ENCODE measurements at places on chromosomes 7 and 10.

GRCh38 chr7:44378744-44379143 is 53.4 kb upstream of the CAMK2B start:
- DNase-seq = no peak

DNA sequence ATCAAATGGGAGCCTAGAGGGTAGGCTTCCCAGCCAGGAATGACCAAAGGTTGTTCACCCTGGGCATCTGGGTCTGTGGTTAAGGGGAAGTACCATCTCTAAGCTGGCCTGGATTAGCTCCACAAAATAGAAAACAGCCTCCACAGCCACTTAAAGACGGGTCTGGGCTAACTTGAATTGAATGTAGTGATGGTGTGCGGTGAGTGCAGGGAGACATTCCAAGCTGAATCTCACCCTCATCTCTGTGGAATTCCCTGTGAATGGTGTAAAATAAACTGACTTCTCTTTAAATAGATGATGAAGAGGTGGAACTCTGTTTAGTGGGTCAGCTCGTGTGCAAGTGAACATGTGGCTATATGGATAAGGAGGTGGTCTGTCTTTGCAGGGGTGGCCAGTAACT is 251.0 kb downstream of the DYNC1I1 start:
- no peak for DNase-seq

GRCh38 chr7:106110238-106110560 is 1.9 kb downstream of the SYPL1 start:
- no peak for DNase-seq

- DNase-seq = no peak
Observed at GRCh38 chr7:41630741-41631140, 72.1 kb downstream of the INHBA start.

DNA sequence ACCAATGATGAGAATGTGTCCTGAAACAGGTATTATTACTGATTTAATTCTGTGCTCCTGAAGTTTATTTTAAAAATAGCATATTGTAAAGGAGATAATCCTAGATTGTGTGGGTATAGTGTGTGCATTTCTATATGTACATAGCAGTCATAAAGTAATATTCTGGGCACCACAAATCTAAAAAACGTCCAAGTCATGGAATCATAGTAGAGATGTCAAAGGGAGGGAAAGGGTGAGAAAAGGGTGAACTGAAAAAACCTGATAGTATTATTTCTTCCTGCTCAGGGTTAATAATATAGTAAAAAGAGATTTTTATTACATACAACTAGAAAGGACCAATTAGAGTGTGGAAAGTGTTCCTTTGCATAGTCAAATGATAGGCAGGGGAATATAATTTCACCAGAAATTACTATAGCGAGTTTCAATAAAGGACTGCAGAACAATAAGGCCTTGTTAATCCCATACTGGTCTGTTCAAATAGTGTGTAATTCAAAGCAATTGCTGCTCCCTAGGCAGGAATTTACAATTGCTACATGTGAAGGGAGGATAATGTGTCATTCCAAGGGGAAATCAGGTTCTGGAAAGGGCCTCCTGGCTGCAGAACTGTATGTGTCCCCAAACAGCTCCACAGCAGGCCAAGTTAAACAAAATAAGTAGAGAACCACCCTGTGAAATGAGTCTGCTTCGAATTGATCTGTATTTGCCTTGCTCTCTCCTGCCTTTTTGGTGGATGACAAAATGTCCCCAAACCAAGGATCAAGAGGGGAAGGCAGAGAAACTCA is 42.5 kb upstream of the KMT2E start:
- no peak for DNase-seq

- no peak for DNase-seq
Observed at GRCh38 chr7:1586827-1587705, 17.2 kb upstream of the PSMG3 start.

DNA sequence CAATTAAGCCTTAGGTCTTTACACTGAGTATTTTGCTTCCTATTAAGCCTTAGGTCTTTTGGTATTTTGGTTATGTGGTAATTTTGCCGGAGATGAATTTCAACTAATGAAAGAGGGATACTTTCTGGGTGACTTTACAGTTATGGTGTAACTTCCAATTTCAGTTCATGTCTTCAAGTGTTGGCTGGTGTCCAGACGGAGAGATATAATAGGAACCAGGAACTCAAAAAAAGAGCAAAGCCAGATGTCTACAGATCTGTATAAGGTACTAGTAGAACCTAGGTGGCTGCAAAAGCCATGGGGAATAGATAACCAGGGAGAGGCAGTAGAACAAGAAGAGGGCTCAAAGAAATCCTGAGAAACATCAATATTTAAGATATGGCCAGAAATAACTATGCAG is 12.3 kb downstream of the ERCC6 start:
- no peak for DNase-seq

DNA sequence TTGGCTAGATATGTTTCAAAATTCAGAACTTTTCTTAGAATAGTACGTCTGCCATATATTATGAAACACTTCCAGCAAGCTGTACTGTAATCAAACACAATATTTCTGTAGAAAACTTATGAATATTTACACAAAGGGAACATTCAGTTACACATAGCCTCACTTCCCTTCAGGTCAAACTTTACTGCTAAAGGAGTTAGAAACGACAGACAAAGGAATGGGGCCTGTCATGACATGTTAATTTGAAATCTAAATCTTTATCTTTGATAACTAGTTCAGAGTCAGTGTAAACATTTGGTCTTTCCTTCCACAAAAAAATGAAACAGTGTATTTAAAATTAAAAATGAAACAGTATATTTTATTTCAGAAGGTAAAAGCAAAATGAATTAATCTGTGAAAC is 1.0 kb upstream of the CROT start:
- no peak for DNase-seq

- no peak for DNase-seq
Observed at GRCh38 chr10:50556237-50557120, 67.3 kb downstream of the SGMS1 start.

DNA sequence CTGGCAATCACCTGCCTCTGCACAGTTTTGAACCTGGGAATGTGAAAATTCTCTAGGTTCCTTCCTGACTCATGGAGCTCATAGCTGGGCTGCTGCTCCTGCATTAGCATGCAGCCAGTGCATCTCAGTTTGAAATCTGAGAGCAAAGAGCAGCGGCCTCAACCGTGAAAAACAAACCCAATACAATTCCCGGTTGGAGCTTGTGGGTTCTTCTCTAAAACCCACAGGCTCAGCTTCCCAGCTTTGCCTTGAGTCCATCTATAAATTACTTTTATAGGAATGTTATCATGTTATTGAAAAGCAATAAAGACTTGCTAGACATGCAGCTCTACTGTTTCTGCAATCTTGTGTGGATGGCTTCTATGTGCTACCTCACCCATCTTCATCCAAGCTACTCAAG is 191.7 kb downstream of the CXCL12 start:
- DNase-seq = no peak

DNA sequence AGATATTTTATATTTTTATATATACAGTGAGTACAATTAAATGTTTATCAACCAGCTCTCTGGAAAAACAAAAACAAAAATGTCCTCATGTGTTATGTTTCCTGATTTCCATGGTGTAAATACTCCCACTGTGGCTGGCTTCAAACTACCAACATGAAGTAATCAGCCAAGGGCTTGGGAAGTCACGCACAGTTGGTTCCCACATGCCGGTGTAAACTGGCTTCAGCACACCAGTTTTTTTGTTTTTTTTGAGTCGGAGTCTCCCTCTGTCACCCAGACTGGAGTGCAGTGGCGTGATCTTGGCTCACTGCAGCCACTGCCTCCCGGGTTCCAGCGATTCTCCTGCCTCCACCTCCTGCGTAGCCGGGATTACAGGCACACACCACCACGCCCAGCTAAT is 11.8 kb downstream of the OSBPL3 start:
- no peak for DNase-seq

GRCh38 chr7:142583446-142583845 is 165.8 kb upstream of the PRSS1 start:
- DNase-seq = no peak

DNA sequence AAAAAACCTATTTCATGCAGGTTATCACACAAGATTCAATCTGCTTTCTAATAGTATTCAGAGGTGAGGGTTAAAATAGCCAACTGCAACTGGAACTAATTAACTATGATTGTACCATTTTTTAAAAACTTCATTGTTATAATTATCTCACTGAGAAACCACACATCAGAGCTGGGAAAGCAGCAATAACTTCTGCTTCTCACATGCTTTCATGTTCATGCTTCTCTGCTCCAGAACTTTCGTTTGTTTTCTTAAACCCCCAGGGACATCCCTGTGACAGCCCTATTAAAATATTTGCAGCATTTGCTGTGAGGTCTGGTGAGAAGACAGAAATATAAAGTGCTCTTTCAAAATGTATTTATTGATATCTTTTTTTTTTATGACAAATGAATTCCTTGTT is 389.0 kb upstream of the SORCS1 start:
- no peak for DNase-seq

DNA sequence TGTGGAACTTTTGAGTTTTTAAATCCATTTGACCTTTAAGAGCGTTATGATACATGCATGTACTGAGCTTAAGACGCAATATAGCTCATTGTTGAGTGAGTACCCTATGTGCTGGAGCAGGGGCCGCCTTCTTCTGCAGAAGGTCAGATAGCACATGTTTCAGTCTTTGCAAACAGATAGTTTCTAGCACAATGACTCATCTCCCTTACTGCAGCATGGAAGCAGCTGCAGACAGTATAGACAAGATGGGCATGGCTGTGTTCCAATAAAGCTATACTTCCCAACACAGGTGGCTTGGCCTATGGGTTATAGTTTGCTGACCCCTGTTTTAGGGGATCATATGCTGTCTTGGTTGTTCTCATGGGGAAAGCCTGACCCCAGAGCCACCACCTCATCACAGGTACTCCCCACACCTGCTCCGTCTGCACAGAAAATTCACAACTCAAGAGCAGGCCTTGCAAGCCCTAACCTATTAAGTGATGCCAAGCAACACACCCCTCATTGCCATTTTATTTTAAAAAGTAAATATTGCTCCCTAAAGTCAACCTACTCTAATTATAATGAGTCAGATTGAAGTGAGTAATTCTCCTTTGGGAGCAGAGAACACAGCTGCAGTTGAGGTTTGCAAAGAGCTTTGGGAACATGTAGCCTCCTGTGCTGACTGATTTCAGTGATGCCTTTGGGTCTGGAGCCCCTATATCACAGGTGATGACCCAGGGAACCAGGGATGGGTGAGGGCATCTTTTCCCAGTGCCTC is 330.1 kb downstream of the PAXIP1 start:
- no peak for DNase-seq

DNA sequence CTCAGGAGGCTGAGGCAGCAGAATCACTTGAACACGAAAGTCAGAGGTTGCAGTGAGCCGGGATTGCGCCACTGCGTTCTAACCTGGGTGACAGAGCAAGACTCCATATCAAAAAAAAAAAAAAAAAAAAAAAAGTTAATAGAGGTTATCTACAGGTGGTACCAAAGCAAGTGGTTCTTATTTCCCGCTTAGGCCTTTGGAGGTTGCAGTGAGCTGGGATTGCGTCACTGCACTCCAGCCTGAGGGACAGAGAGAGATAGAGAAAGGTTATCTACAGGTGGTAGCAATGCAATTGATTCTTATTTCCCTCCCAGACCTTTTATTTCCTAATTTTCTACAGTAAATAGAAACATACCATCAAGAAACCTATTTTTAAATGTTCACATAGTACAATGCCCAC is 98.2 kb downstream of the DLG5 start:
- DNase-seq = no peak

DNA sequence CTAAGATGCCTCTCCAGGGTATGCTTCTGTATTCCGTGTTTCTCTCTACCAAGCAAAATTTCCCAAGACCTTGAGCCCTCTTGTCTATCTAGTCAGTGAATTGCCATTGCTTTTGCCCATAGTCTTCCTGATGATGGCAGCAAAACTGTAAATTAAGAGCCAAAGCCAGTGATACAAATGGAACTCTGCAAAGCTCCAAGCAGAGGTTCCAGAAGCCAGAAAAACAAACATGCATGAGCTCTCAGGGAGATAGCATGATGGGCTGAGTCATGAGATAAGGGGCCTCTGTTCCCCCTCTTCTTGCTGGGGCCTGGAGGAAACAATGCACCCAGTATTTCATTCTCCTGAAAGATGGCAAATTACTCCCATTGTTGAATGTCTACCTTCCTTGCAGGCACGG is 24.7 kb downstream of the LSMEM1 start:
- no peak for DNase-seq

- no peak for DNase-seq
Observed at GRCh38 chr10:20970044-20970443, 72.9 kb upstream of the NEBL start.

GRCh38 chr7:130880668-130881067 is 146.7 kb upstream of the KLF14 start:
- no peak for DNase-seq

DNA sequence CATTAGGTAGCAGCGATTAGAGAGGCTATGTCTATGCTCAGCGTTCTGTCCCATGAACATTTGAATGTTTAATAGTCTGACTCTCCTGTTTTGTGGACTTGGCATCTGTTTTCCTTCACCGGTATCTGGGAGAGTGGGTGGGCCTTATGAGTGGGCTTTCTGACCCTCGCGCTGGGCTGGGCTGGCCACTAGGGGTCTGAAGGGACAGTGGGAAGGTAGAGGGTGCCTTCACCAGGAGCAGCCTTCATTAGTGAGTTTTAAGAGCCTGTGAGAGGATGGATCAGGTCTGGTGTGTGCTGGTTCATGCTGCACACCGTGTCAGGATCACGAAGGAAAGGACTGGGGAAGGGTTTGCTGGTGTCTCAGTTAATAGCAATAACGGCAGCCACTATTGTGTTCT is 33.4 kb downstream of the DCLRE1A start:
- DNase-seq = no peak

- no peak for DNase-seq
Observed at GRCh38 chr10:131786756-131787605, 113.8 kb upstream of the PPP2R2D start.

GRCh38 chr10:63744060-63744941 is 223.1 kb downstream of the REEP3 start:
- no peak for DNase-seq

DNA sequence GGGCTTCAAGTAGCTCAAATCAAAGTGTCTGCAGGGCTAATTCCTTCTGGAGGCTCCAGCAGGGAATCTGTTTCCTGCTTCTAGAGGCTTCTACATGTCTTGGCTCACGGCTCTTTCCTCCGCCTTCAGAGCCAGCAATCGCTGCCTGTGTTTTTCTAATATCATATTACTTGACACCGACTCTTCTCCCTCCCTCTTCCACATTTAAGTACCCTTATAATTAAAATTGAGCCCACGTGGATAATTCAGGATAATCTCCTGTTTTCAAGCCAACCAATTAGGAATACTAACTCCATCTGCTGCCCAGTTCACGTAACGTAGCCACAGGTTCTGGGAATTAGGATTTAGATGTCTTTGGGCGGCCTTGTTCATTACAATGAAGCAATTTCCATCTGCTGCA is 372.2 kb downstream of the DPP6 start:
- DNase-seq = no peak

- no peak for DNase-seq
Observed at GRCh38 chr10:71273506-71273905, 45.6 kb upstream of the SLC29A3 start.

- DNase-seq = no peak
Observed at GRCh38 chr7:78420001-78420400, 621.4 kb downstream of the PHTF2 start.

DNA sequence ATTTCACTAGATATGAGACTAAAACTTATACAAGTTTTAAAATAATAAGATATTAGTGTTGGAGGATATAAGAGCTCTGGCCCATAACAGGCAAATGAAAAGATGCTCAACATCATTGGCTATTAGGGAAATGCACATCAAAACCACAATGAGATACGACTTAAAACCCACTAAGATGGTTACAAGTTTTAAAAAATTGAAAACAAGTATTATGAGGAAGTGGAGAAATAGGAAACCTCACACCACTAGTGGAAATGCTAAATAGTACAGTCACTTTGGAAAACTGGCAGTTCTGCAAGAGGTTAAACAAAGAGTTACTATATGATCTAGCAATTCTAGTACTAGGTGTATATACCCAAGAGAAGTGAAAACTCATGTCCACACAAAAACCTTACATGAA is 17.2 kb downstream of the PANK1 start:
- DNase-seq = no peak
